ENCODE measurements at places on chromosomes 16 and 17.

GRCh38 chr17:72171703-72172667 lies 51.2 kb downstream of the SOX9 start:
- DNase-seq = no peak

GRCh38 chr17:10618202-10618635 lies 38.9 kb downstream of the MYH3 start:
- DNase-seq = peak; percentile 64

GRCh38 chr17:57955183-57955931 lies at the start of gene CUEDC1:
CUEDC1 (minus strand) TSS chr17:57955412; CDS start chr17:57885564, 69,848 bp downstream.
- peak; percentile 59 for DNase-seq

GRCh38 chr16:8647721-8648318 lies 26.3 kb downstream of the METTL22 start:
- no peak for DNase-seq

DNA sequence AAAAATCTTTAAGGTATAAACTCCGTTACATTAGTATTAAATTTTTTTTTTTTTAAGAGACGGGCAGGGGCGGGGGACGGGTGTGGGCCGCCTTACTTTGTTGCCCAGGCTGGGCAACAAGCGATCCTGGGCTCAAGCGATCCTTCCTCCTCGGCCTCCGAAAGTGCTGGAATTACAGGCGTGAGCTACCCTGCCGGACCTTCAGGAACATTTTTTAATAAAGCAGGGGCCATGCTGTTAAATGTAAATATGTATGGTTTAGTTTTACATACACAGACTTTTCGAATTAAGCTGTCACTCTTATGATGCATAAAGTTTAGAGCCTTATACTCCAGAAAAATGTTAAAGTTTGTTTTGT lies 2.4 kb downstream of the PPM1D start:
- no peak for DNase-seq

DNA sequence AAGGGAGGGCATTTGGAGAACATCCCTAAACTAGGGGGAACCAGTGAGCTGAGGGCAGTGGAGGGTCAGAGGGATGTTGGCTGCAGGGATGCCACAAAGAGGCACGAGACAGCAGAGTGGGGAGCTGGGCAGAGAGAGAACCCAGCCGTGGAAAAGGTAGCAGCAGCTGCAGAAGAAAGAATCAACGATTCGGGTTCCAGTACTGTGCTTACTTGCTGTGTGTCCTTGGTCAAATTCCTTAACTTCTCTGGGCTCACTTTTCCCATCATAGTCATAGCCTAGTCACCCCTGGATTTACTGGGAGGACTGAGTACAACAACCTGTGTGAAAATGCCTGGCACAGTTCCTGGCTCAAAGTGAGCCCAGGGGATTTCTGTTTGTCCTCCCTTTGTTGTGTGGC lies 12.8 kb upstream of the MMP2 start:
- DNase-seq = no peak

GRCh38 chr16:86029131-86029741 lies 130.3 kb downstream of the IRF8 start:
- no peak for DNase-seq

GRCh38 chr17:64320613-64321553 lies 57.8 kb upstream of the TEX2 start:
- peak; percentile 50 for DNase-seq

DNA sequence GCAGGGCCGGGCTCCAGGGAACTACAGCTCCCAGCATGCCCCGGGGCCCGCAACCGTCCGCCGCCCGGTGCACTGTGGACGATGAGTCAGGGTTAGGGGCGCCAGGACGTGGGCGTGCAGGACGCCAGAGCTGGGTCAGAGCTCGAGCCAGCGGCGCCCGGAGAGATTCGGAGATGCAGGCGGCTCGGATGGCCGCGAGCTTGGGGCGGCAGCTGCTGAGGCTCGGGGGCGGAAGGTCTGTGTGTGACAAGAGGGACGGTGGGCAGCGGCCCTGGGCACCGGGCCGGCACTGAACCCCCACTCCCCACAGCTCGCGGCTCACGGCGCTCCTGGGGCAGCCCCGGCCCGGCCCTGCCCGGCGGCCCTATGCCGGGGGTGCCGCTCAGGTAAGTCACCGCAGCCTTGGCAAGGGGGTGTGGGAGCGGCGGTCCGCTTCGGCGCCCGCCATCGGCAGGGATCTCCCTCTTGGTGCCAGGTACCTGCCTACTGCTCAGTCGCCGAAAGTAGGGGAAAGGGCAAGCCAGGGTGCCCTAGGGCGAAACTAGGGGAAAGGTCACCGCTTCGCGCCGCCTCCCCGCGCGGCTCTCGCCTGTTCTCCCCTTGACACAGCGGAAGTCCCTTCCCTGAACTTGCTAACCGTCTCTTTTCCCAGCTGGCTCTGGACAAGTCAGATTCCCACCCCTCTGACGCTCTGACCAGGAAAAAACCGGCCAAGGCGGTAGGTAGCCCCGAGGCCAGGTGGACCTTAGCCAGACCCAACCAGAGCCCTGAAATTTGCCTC lies at the start of the genes ACADVL and DLG4:
TSS of gene ACADVL (plus strand) at position 127 of the 781 bp plus-strand sequence. CDS start at position 174, 47 bp downstream.
TSS of gene DLG4 (minus strand) at position 25 of the 781 bp plus-strand sequence.
- peak; percentile 85 for DNase-seq

DNA sequence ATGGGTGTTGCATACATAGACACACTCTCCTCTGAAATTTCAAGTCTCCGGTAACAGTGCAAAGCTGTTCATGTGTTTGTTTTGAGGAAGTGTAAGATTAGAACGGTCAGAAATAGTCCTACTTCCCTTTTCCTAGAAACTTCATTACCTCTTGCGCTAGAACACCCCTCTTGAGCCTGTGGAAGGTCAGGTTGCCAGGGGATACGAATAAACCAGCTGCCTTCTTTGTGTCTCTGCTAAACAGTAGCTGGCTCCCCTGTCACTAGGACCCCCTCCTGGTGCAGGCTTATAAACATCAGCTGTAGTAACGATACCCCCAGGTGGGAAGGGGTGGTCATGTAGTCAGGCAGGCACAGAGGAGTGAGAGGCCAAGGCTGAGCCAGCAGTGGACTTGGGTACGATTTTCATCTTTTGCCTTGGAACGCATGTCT lies 113.4 kb upstream of the RCVRN start:
- DNase-seq = no peak

DNA sequence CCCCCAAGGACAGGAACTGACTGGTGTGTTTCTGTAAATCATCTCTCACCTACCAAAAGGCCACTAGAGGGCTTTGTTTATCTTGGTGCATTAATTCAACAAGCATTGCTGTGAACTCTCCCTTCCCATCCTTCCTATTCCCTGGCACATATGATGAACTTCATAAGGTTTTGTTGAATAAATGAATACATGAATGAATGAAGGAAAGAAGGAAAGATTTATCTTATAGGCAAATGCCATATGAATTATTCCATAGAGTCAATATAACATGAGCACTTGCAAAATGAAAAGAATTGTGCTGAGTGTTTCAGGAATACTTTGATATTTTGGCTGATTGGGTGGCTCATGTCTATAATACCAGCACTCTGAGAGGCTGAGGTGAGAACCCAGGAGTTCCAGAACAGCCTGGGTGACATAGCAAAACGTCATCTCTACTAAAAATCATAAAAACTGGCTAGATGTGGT lies 4.3 kb downstream of the SPDYE4 start:
- no peak for DNase-seq

DNA sequence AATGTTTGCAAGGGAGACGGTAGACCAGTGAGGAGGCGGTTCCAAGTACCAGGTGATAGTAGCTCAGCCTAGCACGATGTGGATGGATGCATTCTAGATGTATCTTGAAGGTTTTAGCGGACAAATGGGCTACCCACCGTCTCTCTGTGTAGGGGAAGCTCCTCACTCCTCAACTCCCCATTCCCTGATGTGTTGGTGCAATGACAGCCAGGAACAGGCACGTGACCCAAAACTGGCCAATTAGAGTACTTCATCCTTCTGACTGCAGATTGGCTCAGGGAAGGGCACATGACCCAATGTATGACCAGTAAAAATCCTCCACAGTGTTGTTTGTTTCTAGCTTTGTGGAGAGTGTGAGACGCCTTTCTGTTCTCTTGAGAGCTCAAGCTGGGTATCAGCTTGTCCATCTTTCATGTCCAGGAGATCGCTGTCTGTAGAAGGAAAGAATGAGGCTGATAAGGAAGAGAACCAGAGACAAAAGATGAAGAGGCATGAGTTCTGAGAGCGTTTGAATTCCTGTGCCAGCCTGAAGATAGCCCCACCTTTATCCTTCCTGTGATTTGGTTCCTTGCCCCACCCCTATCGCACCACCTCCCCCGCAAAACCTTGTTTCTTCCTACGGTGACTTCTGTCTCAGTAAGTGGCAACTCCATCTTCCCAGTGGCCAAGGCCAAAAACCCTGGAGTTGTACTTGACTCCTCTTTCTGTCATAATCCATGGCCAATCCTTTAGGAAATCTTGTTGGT lies 2.3 kb upstream of the BORCS6 start:
- peak; percentile 68 for DNase-seq

- no peak for DNase-seq
Measured at GRCh38 chr17:68831170-68831569, 124.0 kb downstream of the ABCA8 start.

DNA sequence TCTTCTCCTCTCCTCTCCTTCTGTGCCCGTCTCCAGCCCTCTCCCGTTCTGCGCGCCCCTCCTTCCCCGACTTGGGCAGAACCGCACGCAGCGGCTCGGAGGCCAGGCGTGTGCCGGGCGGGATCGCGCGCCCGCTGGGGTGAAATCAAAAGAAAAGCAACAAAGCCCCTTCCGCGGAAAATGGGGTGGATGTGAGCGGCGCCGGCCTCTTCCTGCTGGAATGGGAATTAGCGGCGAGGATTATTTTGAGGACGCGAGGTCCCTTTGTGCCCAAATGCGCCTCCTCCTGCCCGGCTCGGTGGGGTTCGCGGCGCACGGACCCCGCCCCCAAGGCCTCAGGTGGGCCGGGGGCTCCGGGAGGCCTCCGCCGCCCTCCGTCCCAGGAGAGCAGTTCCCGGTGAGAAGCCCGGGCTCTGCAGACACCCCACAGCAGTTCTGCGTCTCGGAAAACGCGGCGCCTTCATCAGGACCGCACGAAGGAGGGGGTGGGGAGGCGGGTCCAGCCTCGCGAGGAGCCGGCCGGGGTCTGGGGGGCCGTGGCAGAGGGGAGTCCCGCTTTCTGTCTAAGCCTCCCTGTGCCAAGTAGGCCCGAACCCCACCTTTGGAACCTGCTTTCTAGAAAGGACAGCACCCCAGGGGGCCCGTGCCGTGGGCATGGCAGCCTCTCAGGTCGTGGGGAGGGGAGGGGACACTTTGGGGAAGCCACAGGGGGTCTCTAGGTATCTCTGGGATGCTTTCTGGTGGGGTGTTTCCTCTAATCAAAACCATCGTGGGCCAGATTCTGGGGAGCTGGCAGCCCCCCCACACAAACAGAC lies 91.0 kb upstream of the CBX4 start:
- DNase-seq = no peak

GRCh38 chr16:24538756-24539294 lies 541 bp upstream of the RBBP6 start:
- DNase-seq = no peak

GRCh38 chr16:66774981-66775380 lies 23.6 kb upstream of the DYNC1LI2 start:
- no peak for DNase-seq

DNA sequence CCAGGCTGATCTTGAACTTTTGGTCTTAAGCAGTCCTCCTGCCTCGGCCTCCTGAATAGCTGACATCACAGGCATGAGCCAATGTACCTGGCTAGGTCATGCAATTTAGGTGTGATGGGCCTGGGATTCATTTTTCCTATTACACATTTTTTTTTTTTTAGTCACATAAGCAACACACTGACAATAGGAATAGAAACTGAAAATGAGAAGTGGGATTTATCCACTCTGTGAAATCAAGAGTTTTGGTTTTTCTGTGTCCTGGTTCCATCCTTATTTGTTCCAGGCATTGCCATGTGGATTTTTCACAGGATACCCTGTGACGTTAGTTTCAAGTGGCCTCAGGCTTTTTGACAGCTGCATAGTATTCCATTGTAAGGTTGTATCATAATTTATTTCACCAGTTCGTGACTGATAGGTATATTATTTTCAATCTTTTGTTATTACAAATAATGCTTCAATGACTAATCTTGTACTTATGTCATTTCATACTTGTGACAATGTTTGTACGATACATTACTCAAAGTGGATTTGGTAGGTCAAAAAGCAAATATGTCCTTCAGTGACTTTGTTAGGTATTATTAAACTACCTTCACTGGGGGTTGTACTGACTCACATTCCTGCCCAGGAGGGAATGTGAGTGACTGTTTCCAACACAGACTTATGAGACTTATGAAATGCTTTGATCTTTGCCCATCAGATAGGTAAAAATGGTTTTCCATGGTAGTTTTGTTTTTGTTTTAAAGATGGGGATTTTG lies 10.6 kb downstream of the ADCY7 start:
- DNase-seq = no peak

GRCh38 chr16:24372824-24373223 lies 116.7 kb downstream of the CACNG3 start:
- no peak for DNase-seq

GRCh38 chr17:16929035-16929680 lies 42.8 kb downstream of the TNFRSF13B start:
- no peak for DNase-seq

GRCh38 chr17:43010667-43011308 lies 4.2 kb downstream of the IFI35 start:
- DNase-seq = no peak

- DNase-seq = no peak
Measured at GRCh38 chr17:5919089-5919488, 151.1 kb upstream of the WSCD1 start.

- no peak for DNase-seq
Measured at GRCh38 chr17:50382931-50383330, 9.9 kb downstream of the EME1 start.

DNA sequence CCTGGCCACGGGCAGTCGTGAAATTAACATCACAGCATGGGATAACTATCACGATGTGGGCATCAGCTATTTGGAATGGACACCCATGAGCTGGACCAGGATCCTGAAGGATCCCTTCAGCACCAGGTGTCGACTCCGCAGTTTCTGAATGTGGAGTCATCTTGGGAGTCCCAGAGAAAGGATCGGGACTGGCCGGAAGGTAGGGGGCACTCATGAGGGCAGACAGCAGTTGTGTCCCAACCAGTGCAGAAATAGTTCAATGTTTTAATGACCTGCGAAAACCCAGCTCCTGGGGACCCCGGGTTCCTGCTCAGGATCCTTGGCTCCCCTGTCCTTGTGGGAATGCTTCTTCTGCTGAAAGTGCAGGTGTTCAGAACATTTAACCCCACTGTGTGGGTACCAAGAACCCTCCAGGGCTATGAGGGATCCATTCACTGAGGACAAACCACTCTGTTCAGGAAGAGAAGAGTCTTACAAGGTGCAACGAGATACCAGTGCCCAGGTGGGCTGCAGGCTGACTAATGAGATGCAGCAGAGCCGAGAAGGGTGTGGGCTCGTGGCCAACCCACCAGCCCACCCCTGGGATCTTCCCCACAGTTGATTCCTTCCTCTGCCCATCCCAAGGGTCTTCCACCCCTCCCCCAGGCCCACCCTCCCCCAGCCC lies 154.8 kb downstream of the SALL1 start:
- DNase-seq = no peak

- no peak for DNase-seq
Measured at GRCh38 chr16:54633943-54634362, 296.7 kb upstream of the IRX5 start.

GRCh38 chr16:80079072-80079471 lies 461.7 kb upstream of the DYNLRB2 start:
- no peak for DNase-seq

GRCh38 chr17:65074778-65075250 lies 18.3 kb upstream of the GNA13 start:
- DNase-seq = no peak

All from stimulated activated CD4-positive, alpha-beta T cell treated with anti-CD3 and anti-CD28 coated beads, Interleukin-1b, Interleukin-23, amount 100 ng/mL, for 48 hours (primary cell).